A549 treated with Hydrocortisone at 1 μM for 4 hours (cell line): ENCODE measurements at places on chromosomes 2 and 18. TPM values are rescaled to one million over a fixed set of nuclear protein-coding genes. Genes with fewer than 3 reads are reported as not detected.

The RPE gene
- 54.6 to 89.6 TPM (median 59.9 TPM) in 5 replicates for total RNA-seq

The ABCB11 gene
- total RNA-seq: 0.02 to 0.13 TPM (median 0.03 TPM) in 5 replicates

The ERICH2 gene
- not detected in 5 replicates for total RNA-seq

The SNTG2 gene
- total RNA-seq: not detected in 5 replicates

The DSG1 gene
- total RNA-seq: not detected in 5 replicates
